Stimulated activated CD8-positive, alpha-beta memory T cell treated with anti-CD3 and anti-CD28 coated beads, Interleukin-15, amount 100 ng/mL, for 48 hours (primary cell): ENCODE measurements at places on chromosomes 5 and 9.

DNA sequence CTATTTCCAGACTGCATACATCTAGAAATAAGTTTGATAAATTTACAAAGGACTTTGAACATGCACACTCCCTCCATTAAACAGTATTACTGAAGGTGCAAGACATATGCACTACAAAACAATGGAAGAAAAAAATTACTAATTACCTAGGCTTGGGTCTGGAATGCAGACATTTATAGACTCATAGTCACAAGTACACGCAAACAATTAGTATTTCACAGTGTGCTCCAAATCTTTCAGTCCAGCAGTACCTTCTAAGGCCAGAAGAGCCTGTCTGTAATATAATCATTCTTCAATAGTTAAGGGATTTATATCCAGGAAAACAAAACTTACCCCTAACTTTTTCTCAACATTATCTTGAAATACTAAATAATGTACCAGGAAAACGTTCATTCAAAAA is 11.2 kb downstream of the RICTOR start:
- DNase-seq = no peak

- no peak for DNase-seq
Measured at GRCh38 chr9:119156354-119156753, 212.9 kb downstream of the BRINP1 start.

DNA sequence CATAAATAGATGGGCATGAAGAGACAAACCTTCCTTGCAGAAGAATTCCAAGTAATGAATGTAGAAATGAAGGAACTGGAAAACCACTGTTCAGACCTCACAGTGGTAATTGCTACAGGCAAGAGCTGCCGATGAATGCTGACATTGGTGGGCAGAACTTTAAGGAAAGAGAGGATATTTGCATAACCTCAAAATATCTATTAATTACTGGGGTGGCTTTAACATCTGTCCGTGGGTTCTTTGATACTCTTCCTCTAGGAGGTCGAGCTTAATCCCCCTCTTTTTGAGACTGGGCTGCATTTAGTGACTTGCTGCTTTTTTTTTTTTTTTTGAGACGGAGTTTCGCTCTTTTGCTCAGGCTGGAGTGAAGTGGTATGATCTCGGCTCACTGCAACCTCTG is 34.7 kb downstream of the LAMC3 start:
- DNase-seq = no peak

DNA sequence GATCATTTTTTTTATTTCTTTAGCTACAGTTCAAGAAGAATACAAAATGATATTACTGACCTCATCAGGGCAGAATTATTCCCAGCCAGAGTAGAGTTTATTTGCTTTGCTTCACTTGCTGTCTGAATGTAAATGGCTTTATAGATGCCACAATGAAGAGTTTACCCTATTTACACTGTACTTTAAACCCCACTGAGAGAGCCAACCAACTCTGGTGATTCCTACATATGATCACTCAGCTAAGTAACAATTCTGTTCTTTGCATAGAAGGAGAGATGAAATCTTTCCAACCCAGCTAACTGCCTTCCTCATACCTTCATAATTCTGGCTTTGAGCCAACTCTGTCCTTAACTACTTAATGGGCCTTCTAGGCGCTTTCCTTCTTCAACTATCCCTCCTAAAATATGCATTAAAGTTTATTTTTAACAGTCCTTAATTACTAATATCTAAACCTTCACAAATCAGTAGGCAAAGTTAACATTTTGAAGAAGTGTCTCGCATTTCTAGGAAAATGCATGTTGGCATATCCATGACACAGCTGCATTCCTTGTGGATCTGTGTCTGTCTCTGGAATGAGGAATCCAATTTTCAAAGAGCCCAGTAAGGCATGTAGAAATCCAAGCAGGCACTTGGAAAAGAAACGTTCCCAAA is 284.8 kb upstream of the GRAMD2B start:
- no peak for DNase-seq

DNA sequence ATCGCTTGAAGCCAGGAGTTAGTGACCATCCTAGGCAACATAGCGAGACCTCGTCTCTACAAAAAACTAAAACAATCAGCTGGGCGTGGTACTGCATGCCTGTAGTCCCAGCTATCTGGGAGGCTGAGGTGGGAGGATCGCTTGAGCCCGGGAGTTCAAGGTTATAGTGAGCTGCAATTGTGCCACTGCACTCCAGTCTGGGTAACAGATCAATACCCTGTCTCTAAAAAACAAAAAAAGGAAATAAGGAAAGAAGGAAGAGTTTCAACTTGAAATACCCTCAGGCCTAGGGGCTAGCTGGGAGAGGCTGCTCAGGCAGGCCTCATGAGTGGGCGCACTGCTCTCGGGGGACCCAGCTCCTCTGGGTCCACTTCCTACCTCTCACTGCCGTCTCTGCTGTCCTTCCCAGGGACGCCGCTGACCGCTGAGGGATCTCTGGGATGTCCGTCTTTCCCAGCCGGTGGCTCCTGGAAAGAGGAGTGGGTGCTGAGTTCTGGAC is 56.4 kb downstream of the PRRT1B start:
- no peak for DNase-seq

- no peak for DNase-seq
Measured at GRCh38 chr5:55467862-55468551, 66.8 kb downstream of the PLPP1 start.

- DNase-seq = no peak
Measured at GRCh38 chr9:82981552-82981951, 81.4 kb downstream of the RASEF start.

DNA sequence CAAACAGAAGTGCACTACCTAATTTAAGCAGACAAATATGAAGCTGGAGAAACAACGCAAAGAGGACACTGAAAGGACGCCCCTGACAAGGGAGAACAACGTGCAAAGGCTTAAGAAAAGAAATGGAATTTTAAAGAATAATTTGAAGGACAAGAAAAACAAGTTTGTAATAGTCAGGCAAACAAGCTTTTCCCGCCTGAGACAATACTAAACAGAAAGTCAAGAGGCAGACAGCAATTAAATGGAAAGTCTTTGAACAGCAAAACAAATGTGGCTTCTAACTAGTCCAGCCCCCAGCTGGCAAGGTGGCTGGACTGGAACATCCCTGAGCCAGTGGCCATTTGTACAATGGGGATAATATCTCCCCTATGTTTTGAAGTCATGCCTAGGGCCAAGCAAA is 63.3 kb downstream of the SIL1 start:
- DNase-seq = no peak

- DNase-seq = no peak
Measured at GRCh38 chr5:2721385-2722138, 29.9 kb downstream of the IRX2 start.

- DNase-seq = no peak
Measured at GRCh38 chr5:58314356-58315210, 145.3 kb downstream of the PLK2 start.

DNA sequence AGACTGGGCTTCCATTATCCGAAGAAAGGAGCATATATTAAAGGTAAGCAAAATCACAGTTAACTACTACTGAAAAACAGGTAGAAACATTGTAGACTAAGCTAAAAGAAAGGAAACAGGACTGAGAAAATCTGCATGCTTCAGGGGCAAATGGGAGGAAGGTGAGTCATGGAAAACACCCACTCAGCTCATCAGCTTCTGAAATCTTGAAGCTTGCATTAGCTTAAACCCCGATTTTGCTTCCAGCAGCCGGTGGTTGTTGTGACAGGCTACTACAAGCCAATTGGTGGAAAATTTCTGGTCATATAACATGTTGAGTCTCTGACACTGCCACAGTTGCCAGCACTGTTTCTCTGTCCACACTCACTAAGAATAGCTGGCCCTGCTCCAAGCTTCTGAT is 179.6 kb upstream of the PUM3 start:
- no peak for DNase-seq

- no peak for DNase-seq
Measured at GRCh38 chr9:135061441-135061840, 26.0 kb upstream of the OLFM1 start.

DNA sequence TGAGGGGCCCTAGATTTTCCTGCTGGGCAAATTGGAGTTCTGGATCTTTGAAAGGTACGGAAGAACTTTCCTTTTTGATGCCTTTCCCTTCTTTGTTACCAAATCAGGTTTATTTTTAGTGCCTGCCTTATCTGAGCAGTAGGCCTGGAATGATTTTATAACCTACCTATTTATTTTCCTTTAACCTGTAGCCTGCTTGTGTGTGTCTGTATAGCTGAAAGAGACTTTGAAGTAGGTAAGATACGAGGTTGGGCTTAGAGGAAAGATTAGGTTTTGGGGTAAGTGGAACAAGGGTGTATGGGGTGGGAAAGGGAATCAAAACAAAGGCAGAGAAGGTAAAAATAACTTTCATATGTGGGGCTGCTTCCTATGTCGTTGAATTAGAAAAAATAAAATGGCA is 211.2 kb downstream of the CD180 start:
- DNase-seq = no peak

DNA sequence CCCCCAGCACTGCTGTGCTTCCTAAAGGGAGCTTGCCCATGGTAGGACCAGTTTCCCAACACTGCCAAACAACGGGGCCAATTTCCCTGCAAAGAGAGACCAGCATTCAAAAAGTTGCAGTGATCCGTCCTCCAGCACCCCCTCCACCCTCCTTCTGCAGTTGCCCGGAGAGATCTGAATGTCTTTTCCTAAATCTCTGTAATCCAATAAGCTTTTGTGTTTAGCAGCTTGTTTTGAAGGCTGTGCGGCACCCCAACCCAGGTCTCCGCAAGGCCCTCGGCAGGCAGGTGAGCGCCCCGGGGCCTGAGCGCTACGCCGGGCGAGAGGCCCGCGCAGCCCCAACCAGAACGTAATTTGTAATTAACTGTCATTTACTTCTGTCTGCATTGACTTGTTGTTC is 366.9 kb upstream of the IRX2 start:
- DNase-seq = no peak

DNA sequence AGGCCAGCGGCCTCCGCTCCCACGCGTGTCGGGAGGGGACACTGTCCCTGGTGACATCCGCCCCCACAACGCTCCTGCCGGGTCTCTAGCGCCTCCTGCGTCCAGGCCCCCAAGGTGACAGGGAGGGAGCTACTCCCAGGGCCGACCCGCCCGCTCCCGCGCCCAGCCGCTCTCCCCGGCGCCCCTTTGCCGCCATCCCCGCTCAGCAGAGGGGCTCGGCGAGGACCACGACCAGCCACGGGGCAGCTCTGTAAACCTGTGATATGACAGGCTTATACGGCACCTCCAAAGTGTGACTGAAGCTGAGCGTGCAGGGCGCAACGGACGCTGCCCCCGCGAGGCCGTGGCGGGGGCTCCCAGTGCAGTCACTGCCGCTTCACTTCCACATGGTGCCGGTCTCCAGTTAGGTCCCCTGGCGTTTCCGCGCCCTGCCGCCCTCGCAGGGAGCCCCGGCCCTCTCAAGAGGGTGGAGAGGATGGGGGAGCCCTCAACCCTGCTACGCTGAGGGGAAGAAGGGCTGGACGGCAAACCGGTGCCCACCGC is 978 bp upstream of the ADCY2 start:
- no peak for DNase-seq
